ENCODE measurements at places on chromosomes 2 and 18. TPM values are rescaled to one million over a fixed set of nuclear protein-coding genes. Genes with fewer than 3 reads are reported as not detected.

Gene ATRAID
- total RNA-seq: 78.8 TPM

Gene BOLA3
- total RNA-seq: 39.8 TPM

Gene SERPINB12
- total RNA-seq: not detected

Gene RFTN2
- 13.3 TPM for total RNA-seq

Gene TLX2
- not detected for total RNA-seq

Gene KIAA2012
- total RNA-seq: not detected

Gene CYBRD1
- 61.7 TPM for total RNA-seq

Gene ECEL1
- not detected for total RNA-seq

Gene SP3
- 103 TPM for total RNA-seq

Gene COL5A2
- total RNA-seq: 12.6 TPM

Gene ATOH8
- total RNA-seq: 17.2 TPM

Gene IL36RN
- not detected for total RNA-seq

Gene STK25
- total RNA-seq: 167 TPM

Measured in spleen (tissue), 13 donors.